ENCODE measurements at places on chromosomes 2 and 18. TPM values are rescaled to one million over a fixed set of nuclear protein-coding genes. Genes with fewer than 3 reads are reported as not detected.

The IL36A gene
- not detected for total RNA-seq

- no peak for DNase-seq
- H3K36me3 ChIP-seq = peaks cover 3% of the 10 kb centered on the region
- H3K27me3 ChIP-seq = no peaks in the 10 kb centered on the region
- H3K4me3 ChIP-seq = no peak overlapping the region
These were observed 205.9 kb downstream of the PTGR3 start for GRCh38 chr18:75003039-75003438.

The POU3F3 gene
- not detected for total RNA-seq

The NGEF gene
- not detected for total RNA-seq

DNA sequence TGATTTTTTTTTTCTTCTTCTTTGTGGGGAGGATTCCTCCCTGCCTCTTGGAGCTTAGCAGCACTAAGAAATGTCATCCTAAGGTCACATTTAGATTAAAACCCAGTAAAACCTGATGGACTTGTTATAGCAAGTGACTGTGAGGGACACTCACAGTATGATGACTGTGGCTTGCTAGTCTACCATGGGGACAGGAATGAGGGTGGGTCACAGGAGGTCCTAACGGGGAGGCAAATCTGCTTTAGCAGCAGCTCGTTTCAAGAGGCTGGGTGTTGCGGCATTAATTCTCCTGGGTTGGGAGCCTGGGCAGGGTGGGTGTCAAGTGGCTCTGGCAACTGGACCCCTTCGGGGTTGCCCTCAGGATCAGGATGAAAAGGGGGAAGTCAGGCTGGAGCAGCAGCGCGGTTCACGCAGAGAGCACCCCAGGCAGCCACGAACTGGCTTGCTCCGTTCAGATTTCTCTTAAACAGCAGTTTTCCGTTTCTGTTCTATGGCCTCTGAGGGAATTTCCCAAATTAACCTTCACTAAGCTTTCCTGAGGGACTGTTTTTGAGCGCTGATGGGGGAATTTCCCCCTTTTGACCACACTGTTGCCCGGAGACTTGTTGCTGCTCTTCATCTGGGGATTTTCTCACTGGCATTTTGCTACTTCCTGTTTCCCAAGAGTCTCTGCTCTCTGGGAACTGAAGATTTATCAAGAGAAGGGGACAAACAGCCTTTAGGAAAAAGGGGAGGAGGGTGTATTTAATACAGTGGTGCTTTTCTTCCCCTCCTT is 59.8 kb upstream of the PELI1 start:
- peak; percentile 20 for DNase-seq
- H3K27me3 ChIP-seq = no peaks in the 10 kb centered on the region
- H3K4me3 ChIP-seq = peak overlapping the region; percentile 53
- H3K4me1 ChIP-seq = peaks cover 64% of the 10 kb centered on the region
- H3K36me3 ChIP-seq = peaks cover 8% of the 10 kb centered on the region
